ENCODE measurements at places on chromosomes 3 and 15.

DNA sequence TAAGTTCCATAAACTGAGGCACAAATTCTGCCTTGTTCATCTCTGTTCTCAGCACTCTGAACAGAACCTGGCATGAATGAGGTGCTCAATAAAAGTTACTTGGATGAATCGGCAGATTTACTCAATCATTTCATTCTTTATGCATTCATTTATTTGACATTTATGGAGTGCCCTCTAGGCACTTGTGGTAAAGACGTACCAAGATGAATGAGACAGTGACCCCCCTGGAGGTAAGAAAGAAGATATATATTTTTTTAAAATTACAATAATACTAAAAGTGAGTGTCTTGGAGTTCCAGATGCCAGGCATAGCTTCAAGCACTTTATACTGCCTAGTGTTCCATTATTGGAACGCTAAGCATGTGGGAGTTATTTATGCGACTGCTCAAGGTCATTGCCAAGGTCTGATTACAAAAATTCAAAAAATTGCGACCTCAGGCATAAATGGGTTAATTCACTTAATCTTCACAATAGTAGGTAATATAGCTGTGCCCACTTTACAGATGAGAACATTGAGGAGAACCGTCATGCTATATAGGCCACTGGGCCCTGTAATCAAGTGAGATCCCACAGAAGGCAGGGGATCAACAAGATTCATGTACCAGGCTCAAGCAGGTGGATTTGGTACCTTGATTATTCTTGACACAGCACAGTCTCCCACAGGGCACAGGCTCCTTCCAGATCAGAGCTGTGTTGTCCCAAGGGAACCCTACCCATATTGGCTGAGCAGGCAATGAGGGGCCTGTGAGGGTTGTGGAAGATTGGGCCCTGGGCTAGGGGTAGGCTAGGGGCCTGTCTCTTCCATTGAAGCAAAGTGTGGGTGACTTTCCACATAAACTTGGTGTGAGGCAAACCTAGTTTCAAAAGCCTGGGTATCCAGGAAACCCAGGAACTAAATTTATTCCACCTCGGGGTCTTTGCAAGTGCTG is 10.7 kb downstream of the XIRP1 start:
- DNase-seq: no peak

DNA sequence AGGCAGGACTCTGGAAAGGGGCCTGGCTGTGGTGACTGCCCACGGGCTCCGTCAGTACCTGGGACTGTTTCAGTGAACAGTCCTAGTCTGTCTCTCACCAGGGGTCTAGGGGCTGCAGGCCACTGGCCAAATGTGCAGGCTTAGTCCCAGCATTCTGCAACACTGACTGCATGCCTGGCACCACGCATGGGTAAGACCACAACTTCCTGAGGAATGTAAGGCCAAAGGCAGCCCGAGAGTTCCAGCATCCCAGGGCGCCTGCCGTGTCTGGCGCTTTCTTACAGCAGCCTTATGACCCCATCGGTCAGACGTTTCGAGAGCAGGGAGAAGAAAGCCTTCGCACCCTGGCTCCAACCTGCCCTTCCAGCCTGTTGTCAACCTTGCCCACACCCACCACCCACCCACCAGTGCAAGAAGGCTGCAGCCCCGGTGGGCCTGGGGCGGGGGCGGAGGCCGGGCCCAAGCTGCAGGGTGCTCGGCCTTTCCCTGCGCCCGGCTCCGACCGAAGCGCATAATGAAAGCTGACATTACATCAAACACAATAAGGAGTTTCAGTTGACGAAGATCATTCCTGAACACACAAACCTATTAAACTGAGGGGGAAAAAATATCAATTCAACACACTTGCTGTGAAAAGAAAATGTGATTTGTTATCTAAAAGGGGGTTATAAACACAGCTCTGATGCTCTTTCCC is 29.5 kb upstream of the TMEM115 start:
- DNase-seq: no peak

GRCh38 chr3:48130321-48130904 is 57.8 kb downstream of the CDC25A start:
- DNase-seq: peak; percentile 95

DNA sequence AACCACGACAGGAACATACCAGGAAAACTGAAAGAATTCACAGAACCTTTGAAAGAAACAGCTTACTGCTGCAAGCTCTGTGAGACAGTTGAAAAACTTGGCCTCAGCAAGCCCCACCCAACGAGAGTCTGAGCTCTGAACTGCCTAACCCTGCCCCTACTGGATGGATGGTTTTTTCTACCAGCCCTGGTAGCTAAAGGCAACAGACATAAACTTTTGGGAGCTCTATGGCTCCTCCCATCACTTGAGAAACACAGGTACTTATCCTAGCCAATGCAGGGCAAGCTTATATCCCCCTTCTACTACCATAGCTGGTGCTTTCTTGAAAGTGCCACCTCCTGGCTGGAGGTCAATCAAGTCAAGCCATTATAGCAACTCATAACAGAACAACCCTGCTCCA is 471.8 kb downstream of the GRM7 start:
- DNase-seq: no peak

DNA sequence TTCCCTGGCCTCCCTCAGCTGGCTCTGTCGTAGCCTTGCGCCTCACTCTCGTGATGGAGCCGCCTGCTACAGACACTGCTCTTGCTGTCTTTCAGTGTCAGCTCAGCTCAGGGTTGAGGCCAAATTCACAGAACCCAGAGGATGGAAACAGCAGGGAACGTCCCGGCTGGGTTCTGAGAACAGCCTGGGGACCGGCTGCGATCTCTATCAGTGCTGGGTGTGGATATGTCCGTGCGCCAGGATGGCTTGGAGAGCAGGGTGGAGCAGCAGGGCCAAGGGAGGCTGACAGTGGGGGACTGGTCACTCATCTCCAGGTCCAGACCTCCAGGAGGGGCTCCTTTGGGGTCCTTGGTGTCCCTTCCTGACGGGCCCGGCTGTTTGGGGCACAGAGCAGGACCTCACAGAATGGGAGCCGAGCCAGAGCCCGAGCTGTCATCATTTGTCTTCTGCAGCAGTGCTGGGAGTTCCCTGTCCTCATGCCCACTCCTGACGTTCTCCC is 18.4 kb downstream of the KLF15 start:
- no peak for DNase-seq

DNA sequence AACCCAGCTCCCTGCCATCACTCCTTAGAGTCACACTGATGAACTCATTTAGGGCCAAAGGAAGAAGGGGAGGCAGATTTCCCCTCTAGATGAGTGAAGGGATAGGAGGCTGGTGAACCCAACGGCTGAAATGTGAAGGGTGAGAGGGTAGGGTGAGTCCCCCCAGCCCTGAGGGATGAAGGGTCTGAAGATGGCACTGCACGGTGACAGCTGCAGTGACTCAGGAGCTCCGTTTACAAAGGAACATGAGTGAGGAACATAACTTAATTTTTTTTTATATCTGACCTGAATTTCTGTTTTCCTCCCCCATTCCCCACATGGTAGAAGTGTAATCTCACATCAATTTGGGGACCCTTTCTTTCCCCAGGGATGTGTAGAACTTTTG is 14.0 kb downstream of the SNX33 start:
- no peak for DNase-seq

GRCh38 chr3:98404010-98404409 is 13.5 kb downstream of the OR5K3 start:
- no peak for DNase-seq

- no peak for DNase-seq
Observed at GRCh38 chr3:73685061-73685460, 60.3 kb upstream of the PDZRN3 start.

GRCh38 chr3:115156046-115156654 is 9.1 kb upstream of the ZBTB20 start:
- DNase-seq: no peak

DNA sequence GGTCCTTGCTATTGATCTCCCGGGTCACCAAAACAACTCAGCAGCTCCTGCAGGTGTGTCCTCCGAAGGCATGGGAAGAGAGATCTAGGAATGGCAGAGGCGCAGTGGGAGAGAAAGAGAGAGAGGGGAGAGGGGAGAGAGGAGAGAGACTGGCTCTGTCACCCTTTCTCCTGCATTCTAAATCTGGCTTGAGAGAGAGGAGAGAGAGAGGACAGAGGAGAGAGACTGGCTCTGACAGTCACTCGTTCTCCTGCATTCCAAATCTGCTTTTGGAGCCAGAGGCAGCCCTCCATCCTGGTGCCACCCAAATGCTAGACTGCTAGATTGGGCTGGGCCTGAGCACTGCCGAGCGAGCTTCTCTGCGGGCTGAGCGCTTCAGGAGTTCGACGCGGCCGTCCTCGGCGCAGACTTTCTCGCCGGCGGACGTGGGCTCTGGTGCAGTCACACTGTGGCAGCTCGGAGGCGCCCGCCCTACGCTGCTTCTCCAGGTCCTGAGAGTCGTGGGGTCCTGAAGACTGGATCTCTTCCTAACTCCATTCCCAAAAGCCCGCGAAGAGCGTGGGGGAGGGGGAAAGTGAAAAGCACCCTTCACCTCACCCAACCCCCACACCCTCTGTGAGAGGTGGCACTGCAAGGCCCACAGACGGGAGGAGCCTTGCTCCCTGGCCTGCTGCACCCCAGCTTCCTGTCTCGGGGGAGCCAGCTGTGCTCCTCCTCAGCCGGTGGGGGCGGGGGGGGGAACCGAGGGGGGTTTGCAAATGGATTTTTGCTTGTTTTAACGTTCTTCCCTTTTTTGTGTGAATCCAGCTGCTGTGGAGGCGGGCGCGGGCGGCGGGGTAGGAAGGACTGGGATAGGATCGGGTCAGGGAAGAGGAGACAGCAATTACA is 222.3 kb downstream of the MEIS2 start:
- no peak for DNase-seq

DNA sequence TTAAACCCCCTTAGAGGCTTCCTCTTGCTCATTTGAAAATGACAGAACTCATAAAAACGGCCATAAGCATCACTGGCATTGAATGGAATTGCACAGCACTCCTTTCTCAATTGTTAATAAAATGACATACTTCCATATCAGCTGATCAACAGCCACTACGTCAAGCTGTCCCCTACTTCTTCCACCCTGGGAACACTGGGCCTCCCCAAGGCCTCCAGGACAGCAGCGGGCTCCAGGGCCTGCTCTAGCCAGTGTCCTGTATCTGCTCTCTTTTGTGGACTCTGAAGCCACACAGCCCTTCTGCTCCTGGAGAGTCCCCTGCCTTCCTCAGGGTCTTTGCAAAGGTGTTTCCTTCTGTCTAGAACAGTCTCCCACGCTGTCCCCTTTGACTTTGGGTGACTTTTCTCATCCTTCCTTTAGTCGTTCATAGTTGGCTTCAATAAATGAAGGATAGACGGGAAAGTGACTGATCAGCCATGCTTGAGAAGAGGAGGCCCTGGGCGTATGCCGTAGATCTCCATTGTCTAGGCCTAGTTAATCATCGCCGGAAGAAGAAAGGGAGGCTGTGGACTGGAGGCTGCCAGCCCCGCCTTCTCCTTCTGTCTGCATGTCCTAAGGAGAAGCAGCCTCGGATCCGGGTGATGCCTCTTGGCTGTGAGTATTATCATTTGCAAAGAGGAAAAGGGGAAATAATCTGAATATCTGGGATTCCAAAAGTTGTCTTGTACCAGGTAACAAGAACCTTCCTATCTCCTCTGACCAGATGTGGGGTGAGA is 4.7 kb upstream of the THSD4 start:
- DNase-seq: no peak

DNA sequence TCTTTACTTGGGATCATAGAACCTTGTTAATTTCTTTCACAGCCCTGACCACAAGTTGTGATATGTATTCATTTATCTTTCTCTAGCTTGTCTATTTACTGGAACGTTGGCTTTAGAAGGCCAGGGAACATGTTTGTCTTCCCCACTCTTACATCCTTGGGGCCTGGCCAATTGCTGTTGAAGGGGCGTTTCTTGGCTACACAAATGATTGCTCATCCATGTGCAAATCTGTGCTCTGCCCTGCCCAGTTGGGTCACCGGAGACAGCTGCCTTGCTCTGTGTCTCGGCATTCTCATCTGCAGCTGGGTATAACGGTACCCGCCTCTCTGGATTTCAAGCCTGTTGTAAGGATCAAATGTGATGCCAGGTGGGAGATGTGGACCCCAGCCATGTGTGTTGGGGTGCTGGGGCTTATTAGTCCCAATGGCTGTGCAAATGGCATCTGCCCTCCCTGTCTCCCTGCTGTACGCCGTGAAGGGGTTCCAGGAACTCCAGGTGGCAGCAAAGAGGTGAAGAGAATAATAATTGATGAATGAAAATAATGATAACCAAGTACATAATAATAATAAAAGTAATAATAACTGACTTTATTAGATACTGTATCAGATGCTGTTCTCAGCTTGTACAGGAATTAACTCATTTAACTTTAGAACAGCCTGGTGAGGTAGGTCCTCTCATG is 24.0 kb upstream of the TLE3 start:
- DNase-seq: peak; percentile 97

DNA sequence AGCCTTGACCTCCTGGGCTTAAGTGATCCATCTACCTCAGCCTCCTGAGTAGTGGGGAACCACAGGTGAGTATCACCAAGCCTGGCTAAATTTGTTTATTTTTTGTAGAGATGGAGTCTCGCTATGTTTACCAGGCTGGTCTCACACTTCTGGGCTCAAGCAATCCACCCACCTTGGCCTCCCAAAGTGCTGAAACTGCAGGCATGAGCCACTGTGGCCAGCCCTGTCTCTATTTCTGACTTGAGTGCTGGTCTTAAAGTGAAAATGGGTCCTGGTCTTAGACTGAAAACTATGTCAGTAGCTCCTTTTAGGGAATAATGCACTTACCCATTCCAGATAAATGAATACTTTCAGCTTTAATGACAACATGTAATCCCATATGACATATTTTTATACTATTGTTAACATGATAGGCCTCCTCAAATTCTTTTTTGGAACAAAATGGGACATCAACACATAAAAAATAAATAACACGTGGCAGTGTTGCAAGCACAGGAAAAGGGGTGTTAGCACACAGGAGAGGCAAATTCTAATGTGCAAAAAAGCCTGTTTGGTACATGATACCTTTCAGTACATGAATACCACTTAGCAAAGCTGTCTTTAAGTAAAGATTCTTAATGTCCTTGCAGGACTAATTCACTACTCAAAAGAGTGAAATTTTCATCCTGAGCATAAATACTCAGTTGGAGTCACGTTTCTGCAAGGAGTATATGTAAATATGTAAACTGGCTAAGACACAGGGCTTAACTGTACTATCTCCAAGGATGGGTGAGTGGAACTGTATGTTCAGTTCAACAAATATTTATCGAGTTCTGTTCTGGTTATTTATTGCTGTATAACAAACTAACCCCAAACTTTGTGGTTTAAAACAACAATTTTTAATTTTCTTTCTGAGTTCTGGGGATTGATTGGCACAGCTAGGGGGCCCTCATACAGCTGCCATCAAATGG is 194.7 kb downstream of the NR1D2 start:
- no peak for DNase-seq

DNA sequence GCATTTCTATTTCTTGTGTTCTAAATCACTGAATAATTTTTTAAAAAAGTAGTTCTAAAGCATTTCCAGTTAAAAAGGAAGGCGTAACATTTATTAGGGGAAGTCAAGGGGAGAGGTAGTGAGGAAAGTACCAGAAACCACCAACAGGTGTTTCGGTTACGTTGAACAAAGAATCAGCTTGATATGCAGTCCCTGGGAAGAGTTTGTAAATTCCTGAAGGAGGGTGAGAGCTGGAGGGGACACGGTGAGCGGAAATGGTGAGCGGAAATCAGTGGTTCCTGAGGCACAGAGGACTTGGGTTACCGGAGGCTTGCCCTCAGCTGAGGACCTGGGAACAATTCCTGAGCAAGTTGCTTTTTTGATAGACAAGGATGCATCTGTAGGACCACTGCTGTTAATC is 17.8 kb downstream of the MAP2K1 start:
- no peak for DNase-seq
